ENCODE measurements at places on chromosomes 6 and 20.

DNA sequence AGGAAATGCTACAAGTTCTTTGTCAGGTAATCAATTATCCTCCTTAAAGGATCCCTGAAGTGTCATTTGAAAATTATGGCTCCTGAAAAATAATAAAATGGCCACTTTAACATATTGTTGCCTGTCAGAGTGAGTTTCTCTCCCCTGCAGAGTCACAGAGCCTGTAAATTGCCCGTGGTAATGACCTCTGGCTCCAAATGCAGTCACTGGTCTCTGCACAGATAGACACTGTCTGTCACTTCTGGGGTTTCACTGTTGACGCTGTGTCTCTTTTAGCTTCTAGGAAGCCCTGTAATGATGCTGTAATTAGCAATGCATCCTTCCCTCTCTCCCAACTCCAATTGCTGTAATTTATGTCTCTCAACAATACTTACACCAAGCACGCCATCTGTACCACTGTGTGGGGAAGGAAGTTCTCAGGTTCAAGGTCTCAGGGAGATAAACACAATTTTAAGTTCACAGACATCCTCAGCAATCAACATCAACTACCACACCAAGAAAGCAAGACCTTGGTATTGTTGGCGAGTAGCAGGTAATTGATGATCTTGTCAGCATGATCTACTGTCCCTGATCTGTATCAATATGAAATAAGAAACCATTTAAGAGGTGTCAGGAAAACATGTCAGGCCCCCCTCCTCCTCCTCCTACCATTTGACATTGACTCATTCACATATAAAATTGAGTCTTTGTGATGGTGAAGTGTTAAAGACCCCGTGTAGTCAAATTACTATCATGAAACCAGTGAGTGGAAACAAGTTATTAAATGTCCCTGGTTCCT is 91.2 kb upstream of the SULF2 start:
- DNase-seq = no peak

DNA sequence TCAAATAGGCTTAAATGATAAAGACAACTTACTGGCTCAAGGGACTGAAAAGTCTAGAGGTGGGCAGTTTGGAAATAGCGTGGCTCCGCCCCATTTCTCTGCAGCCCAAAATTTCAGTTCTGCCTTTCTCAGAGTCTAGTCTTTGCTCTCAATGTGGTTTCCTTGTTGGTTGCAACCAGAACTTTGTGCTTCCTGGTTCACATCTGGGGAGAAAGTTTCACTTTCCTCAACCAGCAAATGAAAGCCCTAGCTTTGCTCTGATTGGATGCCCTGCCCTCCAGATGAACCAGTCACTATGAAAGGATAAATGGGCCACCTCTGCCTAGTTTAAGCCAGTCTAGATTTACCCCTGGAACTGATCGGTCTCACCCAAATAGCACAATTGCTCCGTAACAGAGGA is 14.9 kb downstream of the SYCP2L start:
- no peak for DNase-seq

- no peak for DNase-seq
Measured at GRCh38 chr6:66900133-66901083, 1193.4 kb upstream of the EYS start.

DNA sequence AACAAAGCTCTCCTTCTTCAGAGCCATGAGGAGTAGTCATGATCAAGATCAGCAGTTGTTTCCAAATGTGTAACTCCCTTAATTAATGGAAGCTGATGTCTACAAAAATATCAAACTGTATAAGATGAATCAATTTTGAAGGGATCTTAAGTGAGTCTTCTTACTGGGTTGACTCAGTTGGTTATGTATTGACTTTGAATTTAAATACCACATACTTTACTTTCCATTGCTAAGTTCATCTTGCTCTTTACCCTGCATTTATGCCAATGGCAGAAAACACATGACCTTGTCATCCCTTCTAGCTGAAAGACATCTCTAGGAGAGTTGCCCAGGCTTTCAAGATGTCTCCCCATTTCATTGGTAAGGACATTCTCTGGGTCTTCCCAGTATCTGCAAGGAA is 123.2 kb upstream of the STMND1 start:
- DNase-seq = no peak

DNA sequence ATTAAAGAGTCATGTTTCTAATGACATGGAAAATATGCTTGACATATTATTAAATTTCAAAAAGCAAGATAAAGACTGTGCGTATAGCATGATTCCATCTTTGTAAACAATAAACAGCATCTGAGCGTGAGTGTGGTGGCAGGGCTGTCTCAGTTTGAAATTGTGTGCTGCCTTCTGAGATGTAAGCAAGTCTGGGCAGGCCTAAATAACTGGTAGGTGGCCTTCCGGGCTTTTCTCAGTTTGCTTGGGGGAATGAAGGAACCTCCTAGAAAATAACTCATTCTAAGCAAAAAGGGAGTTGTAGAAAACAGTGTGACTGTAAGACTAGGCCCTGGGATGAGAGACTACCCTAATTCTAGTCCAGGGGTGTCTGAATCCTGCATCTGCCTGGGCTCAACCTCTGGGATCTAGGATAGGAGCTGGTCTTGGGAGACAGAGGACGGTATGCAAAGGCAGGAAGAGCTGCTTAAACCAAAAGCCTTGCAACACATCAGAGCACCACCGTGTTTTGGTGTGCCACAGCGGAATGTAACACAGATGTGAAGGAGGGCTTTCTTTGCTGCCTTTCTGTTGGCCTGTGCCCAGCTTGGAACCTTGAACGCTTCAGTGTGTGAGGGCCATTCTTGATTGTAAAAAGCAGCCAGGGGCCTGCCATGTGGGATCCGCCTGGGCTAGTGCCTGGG is 63.5 kb upstream of the L3MBTL3 start:
- DNase-seq = no peak

- peak; percentile 88 for DNase-seq
Measured at GRCh38 chr6:170584181-170584953, at the start of gene PDCD2. Gene PDCD2, minus strand, starts transcription at chr6:170584637. Its CDS starts 56 bp downstream, at chr6:170584581.

DNA sequence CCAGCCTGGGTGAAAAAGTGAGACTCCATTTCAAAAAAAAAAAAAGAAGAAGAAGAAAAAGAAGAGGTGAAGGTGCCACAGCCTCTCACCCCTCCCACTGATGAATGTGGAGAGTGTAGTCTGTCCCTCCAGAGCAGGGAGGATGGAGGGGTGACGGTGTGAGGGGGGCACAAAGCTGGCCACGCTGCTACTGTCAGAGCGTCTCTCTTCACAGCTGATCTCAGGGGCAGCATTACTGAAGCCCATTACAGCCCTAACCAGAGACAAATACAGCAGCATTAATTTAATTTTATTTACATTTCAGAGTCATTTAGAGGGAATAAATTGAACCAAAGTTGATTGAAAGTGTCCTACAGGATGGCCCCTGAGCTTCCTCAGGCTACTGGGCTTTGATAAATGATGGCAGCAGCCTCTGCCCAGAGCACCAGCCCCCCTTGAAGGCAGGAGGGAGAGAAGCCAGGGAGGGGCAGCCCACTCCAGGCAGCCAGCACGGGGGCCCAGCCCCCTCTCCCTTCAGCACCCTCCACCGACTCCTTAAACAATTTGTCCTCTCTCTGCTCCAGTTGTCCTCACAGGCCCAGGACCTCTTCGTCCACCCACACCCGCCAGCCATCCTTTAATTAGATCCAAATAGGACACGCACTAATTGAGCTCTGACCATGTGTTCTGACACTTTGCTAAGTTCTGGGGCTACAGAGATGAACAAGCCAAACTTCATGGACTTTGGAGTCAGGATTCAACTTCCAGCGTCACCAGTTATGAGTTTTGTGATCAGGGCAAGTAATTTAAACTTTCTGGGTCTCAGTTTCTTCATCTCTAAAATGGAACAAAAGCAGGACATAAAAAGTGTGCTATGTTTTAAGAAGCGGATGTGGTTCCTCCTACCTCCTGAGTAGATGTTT is 18.6 kb upstream of the ZFAND3 start:
- no peak for DNase-seq

- DNase-seq = peak; percentile 43
Measured at GRCh38 chr20:33689973-33690372, 3.8 kb upstream of the E2F1 start.

GRCh38 chr6:166119116-166119911 is 48.3 kb downstream of the TBXT start:
- DNase-seq = no peak

GRCh38 chr20:1001116-1001515 is 995 bp downstream of the RSPO4 start:
- no peak for DNase-seq

DNA sequence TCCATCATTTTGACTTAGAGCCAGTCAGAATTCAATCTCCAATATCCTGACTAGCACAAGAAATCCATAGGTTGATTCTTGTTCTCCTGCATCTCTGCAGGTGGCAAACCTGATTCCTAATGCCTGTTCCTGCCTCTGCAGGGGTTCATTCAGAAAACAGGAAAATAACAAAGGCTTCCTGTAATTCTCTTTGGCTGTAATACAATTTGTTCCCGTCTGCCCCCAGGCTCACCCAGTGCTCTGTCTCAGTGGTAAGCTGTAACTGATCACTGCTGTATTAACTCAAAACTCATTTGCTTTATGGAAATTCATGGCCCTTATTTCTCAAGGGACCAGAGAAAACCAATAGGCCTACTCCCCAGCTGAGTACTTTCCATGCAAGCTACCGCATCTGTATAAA is 88.6 kb downstream of the OPRM1 start:
- no peak for DNase-seq

- no peak for DNase-seq
Measured at GRCh38 chr6:104256646-104257045, 603.1 kb downstream of the HACE1 start.

DNA sequence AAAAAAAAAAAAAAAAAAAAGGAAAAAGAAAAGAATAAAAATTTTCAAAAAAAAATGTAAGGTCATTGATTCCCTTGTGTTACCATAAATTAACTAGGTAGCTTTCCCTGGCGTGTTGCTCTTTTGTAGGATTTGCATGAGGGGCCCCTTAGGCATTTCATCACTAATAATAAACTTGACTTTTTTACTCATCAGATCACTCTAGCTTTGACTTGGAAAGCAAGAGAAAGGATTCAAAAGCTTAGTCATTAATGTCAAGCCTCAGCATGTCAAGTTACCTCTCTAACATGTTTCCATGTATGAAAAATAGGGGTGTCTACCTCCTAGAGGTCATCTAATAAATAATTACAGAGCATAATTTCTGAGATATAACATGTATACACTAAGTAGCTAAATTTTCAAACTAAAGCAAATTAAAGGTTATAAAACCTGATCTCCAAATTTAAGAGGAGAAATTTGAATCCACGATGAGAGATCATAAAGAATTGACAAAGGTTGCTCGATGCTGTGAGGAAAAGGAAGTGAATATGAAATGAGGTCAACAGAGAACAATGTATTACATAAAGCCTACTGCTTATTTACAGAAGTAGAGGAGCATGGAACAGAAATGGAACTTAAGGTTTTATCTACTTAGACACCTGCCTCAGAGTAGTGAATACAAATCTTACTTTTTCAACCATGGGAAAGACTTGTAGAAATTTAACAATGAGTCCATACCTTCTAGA is 86.8 kb downstream of the ARHGAP18 start:
- no peak for DNase-seq

GRCh38 chr20:43977962-43978361 is 63.3 kb downstream of the TOX2 start:
- no peak for DNase-seq

DNA sequence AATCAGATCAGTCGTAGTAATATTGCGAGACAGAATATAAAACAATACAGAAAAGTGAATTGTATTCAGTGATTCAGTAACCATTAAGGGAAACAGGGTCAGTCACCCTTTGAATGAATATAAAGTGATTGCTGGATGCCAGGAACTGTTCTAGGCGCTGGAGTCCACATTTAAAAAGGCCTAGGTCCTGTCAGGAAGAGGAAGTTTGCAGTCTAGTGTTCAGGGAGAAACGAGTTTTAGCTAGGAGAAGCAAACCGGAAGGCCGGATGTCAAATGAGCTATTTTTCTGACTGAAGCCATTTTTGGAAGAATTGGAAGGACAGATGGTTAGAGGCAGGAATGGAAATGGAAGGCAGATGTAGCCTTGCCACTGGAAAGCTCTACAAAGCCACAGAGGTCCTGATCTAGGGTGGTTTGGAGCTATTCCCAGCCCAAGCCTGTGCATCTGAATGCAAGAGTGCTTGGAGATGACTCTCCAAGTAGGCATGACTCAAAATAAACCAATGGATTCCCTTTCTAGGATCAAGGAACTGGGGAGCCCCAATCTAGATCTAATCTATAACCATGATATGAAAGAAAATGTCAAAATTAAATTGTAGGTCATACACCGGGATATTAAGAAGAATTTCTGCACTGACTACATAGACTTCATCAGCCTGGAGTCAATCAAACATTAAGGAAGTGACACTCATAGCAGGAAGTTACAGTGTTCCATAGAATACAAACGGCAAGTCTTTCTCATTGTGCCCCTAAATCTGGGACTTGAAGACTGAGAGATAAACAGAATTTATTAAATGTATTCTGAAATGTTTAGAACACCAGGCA is 36.8 kb upstream of the CDKAL1 start:
- DNase-seq = no peak

DNA sequence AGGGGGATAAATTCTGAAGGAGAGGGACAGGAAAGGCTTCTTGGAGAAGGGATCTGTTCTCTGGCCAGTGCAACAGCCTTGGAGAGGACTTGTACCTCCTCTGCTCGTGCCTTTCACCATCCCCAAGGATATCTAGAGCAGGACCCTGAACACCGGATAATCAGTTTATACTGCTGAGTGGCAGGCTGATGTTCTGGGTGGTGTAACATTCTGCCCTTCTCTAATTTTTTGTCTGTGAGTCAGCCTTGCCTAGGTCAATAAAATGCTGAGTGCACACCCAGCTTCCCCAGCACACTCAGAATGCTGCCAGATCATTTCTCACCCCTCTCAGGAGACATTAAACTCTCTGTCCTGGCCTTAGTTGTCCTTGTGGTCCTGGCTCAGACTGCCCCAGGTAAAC is at the start of gene DEFB115:
Gene DEFB115 (plus strand): TSS at position 301 of the 400 bp plus-strand sequence. CDS start 0 bp downstream, at position 301.
- no peak for DNase-seq

DNA sequence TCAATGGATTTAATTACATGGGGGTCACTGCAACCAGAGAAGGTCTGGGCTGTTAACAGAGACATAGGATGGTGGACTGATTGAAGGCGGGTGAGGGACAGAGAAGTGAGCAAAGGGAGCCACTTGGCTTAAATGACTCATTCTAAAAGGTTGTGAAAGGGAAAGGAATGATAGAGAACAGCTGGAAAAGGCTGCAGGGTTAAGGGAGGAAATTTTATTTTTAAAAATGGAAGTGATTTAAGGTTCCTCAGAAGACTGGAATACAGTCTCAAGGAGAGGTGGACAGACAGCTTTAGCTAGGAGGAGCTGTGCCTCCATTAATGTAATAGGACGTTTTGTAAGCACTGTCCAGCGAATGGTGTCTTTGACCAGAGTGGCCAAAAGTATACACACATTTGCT is 46.7 kb downstream of the RGS17 start:
- no peak for DNase-seq

DNA sequence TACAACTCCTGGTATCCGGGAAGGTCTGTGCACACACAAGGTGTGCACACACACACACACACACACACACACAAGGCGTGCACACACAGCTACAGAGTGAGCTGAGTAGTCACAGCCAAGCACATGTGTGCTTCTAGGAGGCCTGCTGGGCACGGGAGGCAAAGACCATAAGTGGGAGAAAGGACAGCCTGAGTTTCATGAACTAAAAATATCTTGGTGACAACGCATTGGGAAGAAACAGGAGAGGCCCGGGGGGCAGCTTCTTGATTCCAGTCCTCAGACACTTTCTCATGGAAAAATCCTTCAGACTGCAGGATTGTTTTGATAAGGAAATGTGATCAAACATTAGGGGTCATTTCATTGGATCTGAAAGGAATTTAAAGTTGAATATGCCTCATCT is 2.6 kb downstream of the TRAF3IP2 start:
- DNase-seq = no peak
